ENCODE measurements at places on chromosomes 1 and 21.
A peak's percentile ranks its signal among the peaks of the same experiment; 100 is the strongest.

DNA sequence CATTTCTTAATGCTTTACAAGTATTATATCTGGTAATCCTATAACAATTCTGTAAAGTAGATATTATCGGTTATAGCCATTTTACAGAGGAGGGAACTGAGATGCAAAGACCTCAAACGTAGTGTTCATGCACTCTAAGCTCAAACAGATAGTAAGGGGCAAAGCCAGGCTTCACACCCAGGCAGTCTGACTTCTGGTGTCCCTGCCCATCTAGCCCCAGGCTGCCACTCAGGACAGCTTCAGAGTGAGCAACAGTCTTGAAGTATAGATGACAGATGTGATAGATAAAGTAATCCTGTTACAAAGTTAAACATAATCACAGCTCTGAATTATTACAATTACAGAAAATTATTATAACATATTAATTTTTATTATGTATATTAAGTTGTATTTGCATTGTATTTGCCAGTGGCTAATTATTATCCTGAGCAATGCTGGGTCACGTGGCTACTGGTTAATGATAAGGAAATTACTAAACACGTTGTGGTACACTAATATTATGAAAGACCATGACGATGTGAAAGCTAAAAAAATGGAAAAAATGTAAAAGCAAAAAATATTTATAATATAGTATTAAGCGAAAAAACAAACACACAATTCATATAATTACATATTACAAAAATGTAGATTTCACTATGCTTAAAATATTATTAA lies 6.1 kb upstream of the TRAF3IP3 start:
- DNase-seq, result no peak

DNA sequence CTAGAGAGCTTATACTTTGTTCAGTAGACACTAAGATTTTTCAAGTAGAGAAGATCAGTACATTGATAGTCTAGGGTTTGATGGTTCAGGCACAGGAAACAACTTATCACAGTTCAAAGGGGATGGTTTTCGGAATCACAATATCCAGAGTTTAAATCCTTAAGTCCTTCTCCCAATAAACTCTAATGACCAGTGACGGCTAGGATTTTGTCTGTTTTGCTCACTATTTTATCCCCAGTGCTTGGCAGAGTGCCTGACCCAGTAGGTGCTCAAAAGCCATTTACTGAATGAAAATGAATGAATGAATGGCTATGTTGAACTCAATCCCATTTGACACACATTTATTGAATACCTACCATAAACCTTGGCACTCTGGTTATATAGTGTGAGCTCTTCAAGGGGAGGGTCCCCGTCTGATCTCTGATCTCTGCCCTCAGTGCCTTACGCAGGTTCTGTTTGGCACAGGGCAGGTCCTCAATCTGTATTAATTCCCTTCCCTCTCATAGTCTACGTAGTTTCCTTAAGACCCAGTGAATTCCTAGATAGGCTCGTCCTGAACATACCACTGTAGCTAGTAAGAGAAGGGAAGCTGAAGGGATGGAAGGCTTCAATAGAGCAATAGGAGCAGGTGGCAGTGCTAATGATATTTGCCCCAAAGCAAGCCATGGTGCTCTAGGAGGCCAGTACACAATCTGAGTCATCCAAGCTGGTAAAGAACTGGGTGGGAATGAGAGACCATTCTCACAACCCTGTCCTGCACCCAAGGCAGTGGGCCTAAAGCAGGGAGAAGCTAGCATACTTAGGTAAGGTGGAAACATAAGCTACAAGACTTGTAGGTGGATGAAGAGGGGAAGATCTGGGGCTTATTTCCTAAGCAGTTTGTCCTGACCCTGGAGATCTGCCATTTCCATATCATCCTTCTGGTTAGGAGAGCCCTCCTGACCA lies 53.4 kb downstream of the DMAP1 start:
- peak; percentile 65 for DNase-seq

DNA sequence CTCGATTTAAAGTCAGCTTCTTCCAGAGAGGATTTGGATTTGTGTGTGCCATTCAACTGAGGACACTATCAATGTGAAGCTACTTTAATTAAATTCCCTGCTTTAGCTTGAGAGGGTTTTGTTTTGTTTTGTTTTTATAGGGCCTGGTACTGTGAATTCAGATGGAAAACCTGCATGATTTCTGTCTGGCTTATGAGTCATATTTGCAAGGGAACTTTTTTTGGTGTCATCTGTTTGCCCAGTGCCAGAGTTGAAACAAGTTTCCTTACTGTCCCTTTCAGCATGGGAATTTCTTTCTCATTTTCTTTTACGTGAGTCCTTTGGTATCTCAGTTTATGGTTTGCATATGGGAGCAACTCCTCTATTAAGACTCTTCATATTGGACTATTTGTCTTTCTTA lies 194.6 kb downstream of the GREM2 start:
- no peak for DNase-seq

GRCh38 chr1:201025571-201026002 lies 2.1 kb upstream of the KIF21B start:
- no peak for DNase-seq

DNA sequence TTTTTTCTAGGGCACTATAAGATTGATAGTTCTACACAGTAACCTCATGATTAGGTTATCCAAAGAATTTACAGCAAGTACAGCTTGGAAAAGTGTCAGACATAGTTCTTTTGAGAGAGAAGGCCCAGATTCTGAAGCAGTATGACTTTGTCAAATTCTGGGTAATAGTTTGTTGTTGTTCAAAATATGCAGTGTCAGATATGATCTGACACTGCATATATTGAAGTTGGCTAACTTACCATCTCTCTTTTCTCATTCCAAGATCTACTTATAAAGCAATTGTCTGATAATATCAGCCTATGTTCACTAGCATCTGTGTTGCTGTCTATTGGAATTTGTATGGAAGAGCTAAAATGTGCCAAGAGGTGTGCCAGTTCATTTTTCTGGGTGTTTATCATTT lies 160.1 kb downstream of the CTH start:
- DNase-seq, result no peak

- no peak for DNase-seq
Observed at GRCh38 chr1:23537296-23537973, 6.4 kb upstream of the E2F2 start.

GRCh38 chr1:10596780-10597179 lies 122.0 kb downstream of the PEX14 start:
- no peak for DNase-seq

DNA sequence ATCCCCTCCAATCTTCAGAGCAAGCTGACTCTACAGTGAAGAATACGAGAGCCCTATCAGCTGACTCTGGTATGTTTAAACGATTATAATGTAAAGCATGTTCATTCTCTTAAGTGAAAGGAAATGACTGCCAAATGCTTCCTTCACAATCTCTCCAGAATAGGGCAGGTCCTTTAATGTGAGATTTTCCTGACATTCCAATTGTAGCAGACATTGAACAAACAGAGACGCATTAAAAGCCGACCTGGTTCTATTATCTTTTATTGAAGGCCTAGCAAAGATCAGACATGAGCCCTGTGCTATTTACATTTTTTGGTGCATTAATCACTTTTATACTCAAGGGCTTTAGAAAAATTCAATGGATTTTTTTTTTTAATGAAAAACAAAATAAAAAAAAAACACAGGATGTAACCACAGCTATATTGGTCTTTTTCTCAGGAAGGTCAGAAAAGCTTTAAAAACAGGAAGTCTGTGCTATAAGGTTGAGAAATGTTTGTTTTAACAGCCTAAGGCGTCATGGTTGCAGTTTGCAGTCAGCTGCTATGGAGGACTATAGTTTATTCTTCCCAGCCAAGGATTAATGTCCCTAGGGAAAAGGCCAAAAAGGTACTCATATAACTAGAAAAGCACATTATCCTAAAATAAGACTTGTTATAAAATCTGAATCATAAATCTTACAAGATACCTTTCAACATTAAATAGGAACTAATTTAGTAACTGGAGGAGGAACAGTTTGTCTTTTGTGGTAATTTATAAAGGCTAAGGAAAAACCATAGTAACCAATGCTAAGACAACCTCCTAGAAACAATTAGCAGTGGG lies 104.8 kb downstream of the RERE start:
- DNase-seq, result no peak

- DNase-seq, result no peak
Observed at GRCh38 chr1:184596950-184597645, 157.6 kb downstream of the EDEM3 start.

DNA sequence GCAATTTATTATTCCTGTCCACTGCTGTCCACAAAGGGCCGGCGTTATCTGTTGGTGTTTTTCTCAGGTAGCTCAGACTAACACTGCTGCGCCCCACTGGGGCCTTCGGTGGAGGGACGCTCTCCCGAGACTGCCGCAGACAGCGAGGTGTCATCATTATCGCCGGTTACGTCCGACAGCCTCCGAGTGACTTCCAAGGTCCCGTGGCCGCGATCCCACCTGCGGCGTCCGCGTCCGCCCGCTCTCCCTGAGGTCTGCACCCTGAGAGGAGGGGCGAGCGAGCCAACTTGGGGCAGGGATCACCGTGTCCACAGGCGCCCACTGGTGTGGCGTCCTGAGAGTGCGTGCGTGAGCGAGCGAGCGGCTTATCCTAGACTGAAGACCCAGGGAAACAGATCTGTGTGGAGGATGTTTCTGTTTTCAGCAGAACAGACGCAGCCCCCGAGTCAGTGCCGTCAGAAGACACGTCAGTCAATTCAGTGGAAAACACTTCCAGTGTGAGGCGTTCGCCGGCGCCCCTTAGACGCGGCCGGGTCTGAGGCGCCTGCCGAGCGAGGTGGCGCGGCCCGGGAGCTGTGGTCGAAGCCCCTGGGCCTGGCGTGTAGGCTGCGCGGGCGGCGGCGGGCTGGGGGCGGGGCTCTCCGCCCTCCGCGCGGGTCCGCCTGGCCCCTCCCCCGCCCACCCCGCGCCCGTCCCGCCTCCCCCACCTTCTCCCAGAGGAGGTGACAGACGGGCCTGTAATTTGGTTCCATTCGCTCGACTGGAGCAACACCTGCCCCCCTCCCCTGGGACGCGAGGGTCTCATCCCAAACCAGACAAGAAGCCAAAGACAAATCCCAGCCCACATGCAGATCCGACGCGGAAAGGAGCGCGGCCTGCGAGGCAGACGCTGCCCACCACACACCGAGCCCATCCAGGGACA lies 12.6 kb downstream of the NHLH2 start:
- peak; percentile 21 for DNase-seq

DNA sequence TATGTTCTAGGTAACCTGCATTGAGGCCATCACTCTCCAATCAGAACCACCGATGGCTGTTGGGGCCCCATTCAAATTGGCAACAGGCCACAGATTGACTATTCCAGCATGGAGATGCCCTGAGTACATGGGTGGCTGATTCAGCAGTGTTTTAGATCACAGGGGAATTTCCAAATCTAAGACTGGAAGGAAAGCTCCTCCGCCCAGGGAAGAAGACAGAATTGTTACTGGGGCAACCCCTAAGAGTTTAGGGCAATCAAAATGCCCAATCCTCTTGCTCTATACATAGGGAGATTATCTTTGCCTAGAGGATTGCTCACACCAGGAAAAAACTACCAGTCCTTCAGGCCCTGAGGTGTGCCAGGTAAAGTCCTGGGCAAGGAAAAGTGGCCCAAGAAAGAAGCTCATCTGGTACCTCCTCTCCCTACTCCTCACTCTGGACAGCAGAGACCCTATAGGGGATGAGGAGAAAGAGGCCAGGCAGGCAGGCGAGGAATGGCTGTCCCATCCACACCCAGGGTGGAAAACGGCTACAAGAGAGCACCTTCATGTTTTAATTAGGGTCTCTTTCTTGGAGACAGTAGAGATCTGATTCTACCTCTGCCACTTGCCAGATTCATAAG lies 5.8 kb downstream of the S100A8 start:
- DNase-seq, result peak; percentile 15

- no peak for DNase-seq
Observed at GRCh38 chr1:12302798-12303447, 73.1 kb downstream of the VPS13D start.

DNA sequence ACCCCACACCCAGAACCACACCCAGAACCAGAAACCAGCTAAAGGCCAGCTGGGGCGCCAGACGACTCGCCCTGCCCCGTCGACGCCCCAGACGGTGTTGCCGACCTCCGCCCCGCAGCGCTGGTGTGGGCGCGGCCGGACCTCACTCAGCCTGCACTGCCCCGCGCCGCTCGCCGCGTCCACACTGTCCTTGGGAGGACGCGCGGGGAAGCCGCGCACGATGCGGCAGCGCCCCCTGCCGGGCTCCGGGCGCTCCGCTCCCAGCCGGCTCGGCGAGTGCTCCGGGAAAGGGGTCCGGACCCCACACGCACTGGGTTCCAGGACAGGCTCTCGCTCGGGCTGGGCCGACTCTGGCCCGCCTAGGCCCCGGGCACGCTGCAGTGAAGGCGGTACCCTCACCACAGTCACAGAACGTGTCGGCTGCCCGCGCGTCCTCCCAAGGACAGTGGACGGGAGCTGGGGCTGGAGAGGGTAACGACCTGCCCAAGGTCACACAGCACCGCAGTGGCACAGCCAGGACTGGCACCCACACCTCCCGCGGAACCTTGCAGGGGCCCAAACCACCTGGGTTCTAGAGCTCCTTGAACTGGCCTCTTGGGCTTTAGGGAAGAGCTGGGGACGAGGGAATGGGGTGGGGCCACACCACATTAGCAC lies 90.2 kb downstream of the DMRTA2 start:
- DNase-seq, result peak; percentile 60

- DNase-seq, result no peak
Observed at GRCh38 chr1:116076831-116077230, 34.4 kb upstream of the MAB21L3 start.

DNA sequence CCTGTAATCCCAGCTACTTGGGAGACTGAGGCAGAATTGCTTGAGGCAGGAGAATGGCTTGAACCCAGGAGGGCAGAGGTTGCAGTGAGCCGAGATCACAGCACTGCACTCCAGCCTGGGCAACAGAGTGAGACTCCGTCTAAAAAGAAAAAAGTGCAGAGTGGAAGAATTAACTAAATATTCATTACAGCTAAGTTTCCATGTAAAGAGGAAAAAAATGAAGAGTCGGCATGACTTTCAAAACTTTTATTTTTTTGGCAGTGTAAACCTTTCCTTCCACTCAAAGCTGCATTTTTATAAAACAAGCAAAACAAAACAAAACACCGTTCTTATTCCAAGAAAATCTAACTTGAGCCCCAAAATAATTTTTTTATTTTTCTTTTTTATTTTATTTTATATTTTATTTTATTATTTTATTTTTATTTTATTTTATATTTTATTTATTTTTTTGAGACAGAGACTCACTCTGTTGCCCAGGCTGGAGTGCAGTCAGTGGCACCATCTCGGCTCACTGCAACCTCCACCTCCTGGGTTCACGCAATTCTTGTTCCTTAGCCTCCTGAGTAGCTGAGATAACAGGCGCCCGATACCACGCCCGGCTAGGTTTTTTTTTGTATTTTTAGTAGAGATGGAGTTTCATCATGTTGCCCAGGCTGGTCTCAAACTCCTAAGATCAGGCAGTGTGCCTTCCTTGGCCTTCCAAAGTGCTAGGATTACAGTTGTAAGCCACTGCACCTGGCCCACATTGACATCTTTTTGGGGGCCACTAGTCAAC lies 62.9 kb downstream of the PACC1 start:
- DNase-seq, result no peak

DNA sequence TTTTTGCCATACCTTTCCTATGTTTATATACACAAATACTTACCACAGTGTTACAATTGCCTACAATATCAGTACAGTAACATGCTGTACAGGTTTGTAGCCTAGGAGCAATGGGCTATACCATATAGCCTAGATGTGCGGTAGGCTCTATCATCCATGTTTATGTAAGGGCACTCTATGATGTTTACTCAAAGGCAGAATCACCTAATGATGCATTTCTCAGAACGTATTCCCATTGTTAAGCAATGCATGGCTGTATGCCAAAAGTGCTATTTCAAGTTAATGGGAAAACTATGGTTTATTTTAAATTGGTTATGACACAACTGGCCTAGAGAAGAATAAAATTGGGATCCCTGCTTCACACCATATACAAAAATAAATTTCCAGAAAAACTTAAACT lies 36.9 kb upstream of the DISP1 start:
- no peak for DNase-seq

GRCh38 chr1:40130892-40131291 lies 30.3 kb upstream of the RLF start:
- no peak for DNase-seq
